ENCODE measurements at places on chromosomes 4 and X.

- DNase-seq, result no peak
These were observed 47.3 kb downstream of the TSPAN5 start for GRCh38 chr4:98610926-98611676.

- DNase-seq, result no peak
These were observed 40.3 kb downstream of the LRBA start for GRCh38 chr4:150974750-150975149.

DNA sequence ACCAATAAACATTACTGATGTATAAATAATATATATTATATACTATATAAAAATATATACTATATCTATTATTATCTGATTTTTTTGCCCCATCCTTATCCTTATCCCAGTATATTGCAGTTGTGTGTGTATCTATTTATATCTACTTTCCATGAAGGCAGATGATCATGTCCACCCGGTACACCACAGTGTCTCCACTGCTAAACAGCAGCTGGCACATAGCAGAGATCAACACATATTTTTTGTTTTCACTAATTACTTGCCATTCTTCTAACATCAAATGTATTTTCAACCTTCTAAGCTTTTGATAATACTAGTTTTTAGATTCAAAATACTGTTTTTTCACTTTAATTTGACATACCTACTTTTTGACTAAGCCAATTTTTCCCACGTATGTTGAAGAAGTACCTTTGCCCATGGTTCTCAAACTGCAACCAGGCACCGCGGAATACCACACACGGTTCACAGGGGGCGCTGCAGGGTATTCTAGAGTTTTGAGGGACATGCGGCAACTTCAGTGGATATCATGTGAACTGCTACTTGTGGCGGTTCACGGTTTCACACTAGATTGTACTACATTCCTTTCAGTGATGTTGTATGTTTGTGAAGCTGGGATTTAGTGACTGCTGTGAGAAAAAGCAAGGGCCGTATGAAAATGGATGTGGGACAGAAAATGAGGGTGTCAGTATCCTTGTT lies 182.5 kb upstream of the NPY2R start:
- DNase-seq, result peak; percentile 47

GRCh38 chr4:73606465-73606974 lies 13.7 kb downstream of the RASSF6 start:
- DNase-seq, result no peak

- DNase-seq, result peak; percentile 10
These were observed 186.1 kb downstream of the CAMK2D start for GRCh38 chr4:113575401-113575800.

- peak; percentile 30 for DNase-seq
These were observed 3.9 kb downstream of the KLHL8 start for GRCh38 chr4:87216469-87216868.

DNA sequence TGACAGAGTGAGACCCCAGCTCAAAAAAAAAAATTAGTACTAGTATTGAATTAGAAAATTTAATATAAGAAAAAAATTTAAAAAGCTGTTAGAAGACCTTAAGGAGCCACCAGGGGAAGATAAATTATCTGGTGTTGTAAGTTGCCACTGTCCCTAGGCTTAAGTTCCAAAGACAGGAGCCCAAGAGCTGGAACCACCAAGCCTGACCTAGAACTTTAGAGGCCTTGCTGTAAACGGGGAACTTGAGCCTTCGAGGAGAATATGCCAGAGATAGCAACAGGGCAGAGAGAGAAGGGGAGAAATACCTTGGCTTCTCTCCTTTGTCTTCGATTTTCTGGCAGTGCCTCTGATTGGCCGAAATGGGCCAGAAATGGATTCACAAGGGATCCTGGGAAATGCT lies 8.9 kb downstream of the USP53 start:
- DNase-seq, result no peak

- DNase-seq, result peak; percentile 94
These were observed 230.3 kb upstream of the PGRMC2 start for GRCh38 chr4:128517739-128518510.

GRCh38 chr4:88759039-88759894 lies 61.6 kb upstream of the NAP1L5 start:
- peak; percentile 6 for DNase-seq

- peak; percentile 61 for DNase-seq
These were observed 341.2 kb upstream of the BOD1L1 start for GRCh38 chr4:13968723-13969122.

DNA sequence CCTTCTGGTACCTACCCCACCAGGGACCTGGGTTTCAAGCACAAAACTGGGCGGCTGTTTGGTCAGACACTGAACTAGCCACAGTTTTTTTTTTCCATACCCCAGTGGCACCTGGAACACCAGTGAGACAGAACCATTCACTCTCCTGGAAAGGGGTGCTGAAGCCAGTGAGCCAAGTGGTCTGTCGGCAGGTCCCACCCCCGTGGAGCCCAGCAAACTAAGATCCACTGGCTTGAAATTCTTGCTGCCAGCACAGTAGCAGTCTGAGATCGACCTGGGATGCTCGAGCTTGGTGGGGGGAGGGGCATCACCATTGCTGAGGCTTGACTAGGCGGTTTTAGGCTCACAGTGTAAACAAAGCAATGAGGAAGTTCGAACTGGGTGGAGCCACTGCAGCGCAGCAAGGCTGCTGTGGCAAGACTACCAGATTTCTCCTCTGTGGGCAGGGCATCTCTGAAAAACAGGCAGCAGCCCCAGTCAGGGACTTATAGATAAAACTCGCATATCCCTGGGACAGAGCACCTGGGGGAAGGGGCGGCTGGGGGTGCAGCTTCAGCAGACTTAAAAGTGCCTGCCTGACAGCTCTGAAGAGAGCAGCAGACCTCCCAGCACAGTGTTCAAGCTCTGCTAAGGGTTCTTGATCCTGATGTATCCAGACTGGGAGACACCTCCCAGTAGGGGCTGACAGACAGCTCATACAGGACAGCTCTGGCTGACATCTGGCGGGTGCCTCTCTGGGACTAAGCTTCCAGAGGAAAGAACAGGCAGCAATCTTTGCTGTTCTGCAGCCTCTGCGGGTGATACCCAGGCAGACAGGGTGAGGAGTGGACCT lies 223.0 kb downstream of the COX18 start:
- peak; percentile 71 for DNase-seq

DNA sequence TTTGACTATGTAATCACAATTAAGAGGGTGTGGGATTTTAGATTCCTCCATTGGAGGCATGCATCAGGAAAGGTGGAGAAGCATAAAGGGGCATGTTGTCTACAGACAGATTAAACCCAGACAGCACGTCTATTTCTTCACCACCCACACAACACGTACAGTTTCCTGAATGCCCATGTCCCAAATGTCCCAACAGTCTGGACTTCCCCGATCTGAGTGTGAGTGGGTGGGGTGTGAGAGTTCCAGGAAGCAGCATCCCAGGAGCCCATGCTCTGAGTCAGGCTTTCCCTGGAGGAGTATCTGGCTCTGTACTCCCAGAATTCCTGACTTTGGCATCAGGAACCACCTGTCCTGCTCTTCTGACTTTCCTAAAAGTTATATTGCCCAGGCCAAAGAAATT lies 30.8 kb upstream of the NDP start:
- peak; percentile 21 for DNase-seq

GRCh38 chr4:83259586-83259985 lies 25.0 kb downstream of the COQ2 start:
- no peak for DNase-seq

Data from ELR (cell line).